ENCODE measurements at places on chromosomes 11 and 22.

DNA sequence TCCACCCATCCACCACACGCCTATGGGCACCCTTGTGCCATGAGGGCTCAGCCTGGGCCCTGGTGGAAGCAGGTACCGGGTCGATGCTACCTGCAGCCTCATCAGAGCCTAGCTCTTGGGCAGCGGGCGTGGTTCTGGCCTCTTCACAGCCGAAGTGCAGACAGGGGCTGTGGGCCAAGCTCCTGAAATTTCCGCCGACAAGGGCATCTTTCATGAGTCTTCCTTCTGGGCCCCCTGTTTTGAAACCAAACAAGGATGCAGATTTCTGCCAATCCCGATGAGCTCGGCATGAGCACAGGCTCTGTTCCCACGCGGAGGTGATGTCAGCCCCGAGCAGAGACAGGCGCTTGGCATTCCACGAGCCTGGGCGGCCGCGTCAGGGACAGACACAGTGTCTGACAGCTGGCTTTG lies 22.6 kb upstream of the MGAT3 start:
- DNase-seq: no peak

GRCh38 chr11:62400760-62401159 lies 18.1 kb upstream of the SCGB1A1 start:
- DNase-seq: no peak

- DNase-seq: no peak
Measured at GRCh38 chr11:101346591-101346990, 217.0 kb upstream of the PGR start.

DNA sequence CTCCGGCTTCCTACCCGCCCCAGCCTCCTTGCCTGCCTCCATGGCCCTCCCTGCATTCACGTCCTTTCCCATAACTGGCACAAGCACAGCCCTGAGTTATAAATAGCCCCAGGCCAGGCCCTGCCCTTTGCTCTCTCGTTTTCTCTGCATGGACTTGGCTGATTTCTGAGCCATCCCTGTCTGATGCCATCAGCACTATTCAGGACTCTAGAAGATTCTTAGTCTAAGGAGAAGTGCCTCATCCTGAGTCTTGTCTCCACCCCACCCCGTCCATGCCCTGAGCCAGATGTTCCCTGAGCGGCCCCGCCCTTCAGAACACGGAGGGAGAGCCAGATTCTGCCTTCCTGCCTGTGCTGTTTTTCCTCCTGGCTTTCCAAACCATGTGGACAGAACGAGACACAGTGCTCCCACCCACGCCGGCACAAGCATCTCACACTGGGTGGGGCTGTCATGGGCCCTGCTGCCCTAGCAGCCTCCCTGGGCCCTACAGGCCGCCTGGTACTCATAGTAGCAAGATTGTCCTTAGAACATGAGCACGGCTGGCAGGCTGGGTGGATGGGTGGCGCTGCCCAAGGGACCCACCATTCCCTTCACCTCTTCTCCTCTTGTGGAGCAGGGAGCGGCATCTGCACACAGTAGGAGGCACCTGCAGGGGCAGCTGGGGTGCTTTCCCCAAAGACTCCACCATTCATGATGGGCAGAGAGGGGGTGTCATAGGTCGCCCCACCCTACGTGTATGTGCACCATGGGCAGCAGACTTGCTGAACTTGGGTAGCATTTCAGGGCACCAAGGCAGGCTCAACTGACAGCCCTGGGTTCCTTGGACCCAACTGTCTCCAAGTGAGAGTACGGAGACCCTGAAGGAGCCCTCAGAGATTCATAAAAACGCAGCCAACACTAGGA lies 76.9 kb downstream of the BCR start:
- no peak for DNase-seq

DNA sequence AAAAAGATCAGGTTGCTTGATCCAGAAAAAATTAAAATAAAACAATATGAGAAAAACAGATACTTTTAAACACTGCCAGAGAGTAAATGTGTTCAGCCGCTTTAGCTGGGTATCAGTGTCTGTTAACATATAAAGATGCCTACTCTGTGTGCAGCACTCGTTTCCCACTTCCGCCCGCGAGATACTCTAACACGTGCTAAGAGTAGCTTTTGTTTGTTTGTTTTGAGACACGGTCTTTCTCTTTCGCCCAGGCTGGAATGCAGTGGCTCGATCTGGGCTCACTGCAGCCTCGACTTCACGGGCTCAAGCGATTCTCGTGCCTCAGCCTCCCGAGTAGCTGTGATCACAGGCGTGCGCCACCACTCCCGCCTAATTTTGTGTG lies 531 bp upstream of the MEN1 start:
- DNase-seq: no peak

DNA sequence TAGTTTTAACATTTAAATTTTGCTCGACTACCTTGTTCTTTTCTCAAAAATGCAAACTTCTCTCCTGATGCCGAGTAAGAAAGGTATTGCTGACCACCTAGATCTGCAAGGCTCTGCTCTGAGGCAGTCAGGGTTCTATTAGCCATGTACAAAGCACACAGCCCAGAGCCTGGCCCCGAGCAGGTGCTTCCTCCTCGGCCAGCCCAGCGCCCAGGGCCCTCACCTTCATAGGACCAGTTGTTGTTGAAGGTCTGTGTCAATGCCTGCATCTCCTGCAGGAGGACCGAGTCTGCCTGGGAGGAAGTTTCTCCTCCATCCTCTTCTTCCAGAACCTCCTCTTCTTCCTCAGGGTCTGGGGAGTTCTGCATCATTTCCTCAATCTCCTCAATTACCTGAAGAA lies 35.8 kb downstream of the FEZ1 start:
- no peak for DNase-seq

GRCh38 chr11:8631395-8632118 lies 37.5 kb upstream of the STK33 start:
- no peak for DNase-seq

DNA sequence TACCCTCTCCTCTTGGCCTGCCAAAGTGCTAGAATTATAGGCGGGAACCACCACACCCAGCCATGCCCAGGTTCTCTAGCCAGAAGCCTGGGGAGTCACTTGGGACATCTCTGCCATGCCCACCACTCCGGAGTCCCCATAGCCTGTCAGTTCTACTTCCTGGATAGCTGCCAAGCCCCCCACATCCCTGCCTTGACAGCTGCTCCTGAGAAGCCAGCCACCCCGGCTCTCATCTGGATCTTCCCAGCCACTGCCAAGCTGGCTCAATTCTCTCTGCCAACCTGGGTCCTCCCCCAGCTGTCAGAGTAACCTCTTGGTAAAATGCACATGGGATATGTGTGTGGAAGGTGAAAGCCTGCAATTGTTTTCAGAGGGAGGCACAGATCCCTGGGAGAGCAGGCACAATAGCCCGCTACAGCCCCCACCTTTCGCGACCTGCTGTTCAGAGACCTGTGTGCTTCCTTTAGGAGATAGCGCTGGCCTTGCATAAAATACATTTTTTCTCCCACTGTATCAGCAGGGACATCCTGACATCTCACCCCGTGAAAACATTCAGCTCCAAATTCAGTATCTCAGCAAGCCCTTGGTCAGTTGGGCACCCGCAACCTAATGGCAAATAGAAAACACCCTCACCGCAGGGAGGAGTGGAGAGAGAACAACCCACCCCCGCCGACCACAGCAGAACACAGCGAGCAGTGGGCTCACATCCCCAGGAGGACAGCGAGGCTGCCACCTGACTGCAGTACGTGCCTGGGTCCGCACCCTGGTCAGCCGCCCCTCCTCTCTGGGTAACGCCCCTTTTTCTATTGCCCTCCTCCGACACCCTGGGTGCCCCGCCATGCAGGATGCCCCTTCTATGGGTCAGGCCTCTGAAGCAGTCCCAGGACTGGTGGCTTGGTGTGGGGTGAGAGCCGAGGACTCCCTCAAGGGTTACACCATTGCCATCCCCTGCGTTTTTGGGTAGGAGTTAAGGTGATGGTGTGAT lies 1342.2 kb downstream of the BRD1 start:
- DNase-seq: no peak

DNA sequence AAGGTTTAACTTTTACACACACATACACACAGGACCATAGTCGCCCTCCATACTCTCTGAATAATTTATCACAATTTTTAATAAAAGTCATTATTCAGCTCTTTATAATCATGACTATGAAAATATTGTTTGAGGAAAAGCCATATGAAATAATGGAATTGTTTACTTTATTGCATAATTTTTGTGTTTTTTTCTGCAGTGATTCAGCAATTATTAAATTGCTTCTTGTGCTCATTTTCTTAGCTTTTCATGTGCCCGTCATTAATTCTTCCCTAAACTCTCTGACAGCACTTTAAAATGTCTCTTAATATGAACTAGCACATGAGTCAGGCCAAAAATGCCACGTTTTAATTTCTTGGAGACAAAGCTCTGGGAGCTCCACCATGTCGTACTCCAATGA lies 77.5 kb upstream of the ALX4 start:
- no peak for DNase-seq

DNA sequence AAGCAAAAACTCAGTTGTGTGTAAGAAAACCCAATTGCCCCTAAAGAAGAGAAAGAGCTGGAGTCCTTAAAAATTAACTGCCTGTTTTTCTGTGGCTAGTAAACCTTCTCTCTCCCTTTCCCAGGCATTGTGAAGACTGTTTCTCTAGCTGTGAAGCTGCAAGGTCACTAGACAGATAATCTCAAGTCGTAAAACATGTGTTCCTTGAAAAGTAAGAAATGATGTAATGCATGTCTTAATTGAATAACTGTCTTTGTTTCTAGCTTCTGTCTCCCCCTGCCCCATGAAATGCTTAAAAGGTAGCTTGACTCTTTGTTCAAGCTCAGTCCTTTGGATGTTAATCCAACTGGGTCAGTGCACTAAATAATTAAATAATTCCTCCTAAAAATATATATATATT lies 29.5 kb upstream of the FAM181B start:
- no peak for DNase-seq

DNA sequence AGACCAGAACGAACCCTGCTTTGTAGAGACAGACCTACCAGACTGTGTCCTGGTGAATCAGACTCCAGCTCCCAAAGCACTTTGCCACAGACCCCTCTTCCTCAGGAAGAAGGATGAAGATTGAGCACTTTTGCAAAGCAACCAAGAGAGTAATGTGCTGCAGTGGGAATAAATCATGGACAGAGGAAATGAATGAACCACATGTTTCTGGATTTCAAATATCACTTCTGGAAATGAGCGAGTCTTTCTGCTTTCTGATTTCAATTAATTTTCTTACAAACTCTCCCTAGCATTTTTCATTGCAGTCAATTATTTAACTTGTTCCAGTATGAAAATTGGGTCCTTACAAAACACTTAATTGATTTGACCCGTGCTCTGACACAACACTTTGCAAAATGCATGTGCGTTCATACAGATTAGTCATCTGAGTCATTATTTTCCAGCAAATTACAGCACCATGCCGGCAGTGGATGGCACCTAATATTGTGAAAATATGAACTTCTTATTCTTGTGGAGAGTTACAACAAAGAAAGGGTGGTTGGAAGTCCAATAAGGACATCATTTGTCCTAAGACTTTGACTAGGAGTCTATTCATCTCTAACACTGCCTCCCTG lies 315.9 kb upstream of the CCDC90B start:
- DNase-seq: no peak

DNA sequence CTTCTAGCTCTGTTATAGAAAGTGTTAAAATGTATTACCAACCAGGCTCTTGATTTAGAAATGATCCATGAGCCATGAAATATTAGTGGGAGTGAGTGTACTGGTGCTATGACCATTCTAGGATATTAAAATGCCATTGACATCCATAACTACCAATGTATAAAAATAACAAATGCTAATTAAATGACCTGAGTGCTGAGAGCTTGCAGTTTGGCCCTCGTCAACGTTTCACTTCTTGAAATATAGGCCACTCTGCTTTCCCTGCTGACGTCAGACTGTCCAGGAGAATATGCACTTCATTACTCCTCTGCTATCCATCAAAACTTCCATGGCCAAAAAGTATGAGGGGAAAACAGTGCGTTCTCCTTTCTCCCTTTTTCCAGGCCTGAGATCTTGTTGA lies 563.1 kb downstream of the METTL15 start:
- no peak for DNase-seq

DNA sequence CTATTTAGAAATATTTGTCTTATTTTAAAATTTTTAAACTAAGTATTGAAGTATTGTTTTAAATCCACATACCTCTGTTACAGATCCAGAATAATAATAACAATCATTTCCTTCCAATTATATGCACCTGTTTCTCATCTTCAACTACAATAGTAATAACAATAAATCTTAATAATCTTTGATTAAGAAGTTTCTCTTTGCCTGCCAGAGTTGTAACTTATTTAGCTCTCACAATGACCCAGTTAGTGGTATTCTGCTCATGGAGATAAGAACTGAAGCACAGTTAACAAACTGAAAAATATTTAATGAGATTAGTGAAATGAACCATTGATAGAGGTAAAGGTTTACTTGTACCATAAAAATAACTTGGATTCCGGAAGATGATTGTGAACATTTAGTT lies 796.3 kb downstream of the LUZP2 start:
- DNase-seq: no peak

GRCh38 chr11:57459164-57460021 lies 935 bp upstream of the RTN4RL2 start:
- DNase-seq: no peak

- DNase-seq: no peak
Measured at GRCh38 chr11:120012245-120012644, 125.7 kb downstream of the TRIM29 start.

GRCh38 chr22:48337957-48338792 lies 1489.5 kb downstream of the BRD1 start:
- no peak for DNase-seq

- no peak for DNase-seq
Measured at GRCh38 chr11:70032943-70033710, 45.0 kb upstream of the ANO1 start.

- no peak for DNase-seq
Measured at GRCh38 chr11:63999349-64000025, 13.2 kb downstream of the OTUB1 start.

- DNase-seq: peak; percentile 79
Measured at GRCh38 chr11:76783896-76784813, 999 bp downstream of the TSKU start.

DNA sequence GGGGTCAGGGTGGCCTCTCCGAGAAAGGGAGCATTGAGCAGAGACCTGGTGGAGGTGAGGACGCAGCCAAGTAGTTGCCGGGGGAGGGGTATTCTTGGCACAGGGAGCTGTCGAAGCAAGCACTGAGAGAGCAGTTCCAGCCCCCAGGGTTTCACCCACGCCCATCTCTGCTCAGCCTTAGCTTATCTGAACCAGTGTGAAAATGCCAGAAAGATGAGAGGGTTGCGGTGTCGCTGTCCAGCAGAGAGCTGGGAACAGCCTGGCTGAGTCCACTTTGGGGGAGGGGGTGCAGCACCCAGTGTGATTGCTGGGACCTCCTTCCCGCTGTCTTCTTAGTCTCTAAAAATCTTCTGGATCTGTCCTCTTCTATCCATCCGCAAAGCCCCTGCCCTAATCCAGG lies 123.3 kb upstream of the TBCEL start:
- DNase-seq: no peak

GRCh38 chr22:41913842-41914534 lies 886 bp downstream of the SHISA8 start:
- DNase-seq: no peak

DNA sequence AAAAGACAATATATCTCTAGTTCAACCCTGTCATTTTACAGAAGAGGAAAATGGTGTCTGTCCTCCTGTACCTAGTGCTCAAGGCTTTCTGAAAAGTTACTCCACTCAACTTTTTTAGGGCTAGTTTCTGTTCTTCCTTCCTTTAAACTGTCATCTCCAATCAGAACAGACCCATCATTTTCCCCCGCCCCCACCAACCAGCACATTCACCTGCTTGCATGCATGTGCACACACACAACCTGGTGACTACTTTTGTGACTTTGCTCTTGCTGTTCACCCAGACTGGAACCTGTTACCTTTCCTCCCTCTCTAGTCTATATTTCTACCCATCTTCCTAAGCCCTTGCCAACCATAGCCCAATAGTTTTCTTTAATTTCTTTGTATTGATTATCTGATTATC lies 5.6 kb downstream of the FBXO7 start:
- no peak for DNase-seq

- DNase-seq: peak; percentile 92
Measured at GRCh38 chr11:67240576-67241389, 25.5 kb upstream of the GRK2 start.

Measured in HT-29 (cell line).